ENCODE measurements at places on chromosomes 3 and 15.

DNA sequence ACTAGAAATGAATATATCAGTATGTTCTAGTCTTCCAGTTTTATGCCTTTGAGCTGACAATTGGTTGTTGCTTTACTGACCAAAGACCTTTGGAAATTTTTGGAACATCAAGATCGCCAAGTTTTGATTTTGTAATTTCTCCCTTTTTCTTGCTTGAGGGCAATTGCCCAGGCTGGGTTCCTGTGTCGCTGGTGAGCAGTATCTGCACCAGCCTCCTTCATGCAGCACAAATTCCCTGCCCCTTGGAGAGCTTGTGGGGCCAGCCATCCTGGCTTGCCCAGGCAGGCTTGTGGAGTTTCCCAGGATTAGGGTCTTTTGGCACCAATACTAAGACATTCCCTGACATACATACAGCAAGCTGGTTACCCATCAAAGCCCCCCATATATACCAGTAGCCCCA, 37.9 kb upstream of the HACD2 start:
- no peak for DNase-seq

DNA sequence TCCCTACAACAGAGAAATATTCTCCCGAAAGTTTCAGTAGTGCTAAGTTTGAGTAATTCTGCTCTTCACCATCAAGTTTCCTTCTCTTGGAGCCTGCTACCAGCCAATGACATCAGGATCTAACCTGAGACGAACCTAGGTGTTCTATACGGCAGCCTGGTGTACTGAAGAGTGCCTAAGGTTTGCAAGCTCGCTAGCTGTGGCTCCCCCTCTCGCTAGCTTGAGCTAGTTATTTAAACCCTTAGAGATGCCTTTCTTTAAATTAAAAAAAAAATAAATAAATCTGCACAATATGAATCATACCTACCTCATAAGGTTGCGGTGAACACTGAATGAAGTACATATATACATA, 1.4 kb upstream of the COL8A1 start:
- DNase-seq, result no peak

- DNase-seq, result no peak
Measured at GRCh38 chr15:35436422-35436821, 109.5 kb downstream of the DPH6 start.

GRCh38 chr3:130892759-130893375, 1.0 kb upstream of the ATP2C1 start:
- DNase-seq, result no peak

DNA sequence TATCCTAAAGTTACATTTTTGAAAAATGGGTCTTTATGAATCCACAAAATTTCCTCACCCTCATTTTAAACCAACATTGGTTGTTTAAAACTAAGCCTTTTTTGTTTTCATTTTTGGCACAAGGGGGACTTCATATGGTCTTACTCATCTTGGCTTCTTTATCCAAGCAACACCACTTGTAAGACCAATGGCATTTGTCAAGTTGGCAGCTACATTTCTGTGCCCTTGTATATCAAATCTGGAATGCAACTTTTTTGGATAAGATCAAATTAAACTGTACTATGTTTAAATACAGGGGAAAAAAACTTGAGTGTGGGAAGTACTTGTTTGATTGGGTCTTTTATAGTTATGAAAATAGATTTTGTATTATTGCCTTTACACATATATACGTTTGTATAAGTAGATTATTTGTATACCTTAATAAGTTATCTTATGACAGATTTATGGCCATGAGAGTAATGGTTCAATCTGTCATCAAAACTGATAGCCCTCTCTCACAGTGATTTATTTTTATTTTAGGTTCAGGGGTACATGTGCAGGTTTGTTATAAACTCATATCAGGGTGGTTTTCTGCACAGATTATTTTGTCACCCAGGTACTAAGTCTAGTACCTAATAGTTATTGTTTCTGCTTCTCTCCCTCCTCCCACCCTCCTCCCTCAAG, 43.4 kb downstream of the GPR160 start:
- no peak for DNase-seq

DNA sequence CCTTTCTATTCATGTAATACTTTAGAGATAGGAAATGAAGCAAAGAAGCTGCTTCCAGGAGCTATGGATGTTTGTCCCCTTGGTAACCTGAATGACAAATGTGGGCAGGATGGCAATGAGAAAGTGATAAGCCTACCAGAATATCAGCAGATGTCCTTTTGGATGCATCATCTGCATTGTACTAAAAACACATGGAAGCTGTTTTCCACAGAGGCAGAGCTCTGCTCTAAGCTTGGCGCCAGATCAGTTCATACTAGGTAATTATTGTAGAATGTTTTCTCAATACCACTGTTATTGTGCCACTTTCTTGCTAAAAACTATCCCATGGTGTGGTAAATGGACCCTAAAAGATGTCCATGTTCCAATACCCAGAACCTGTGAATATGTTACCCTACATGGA, 100.2 kb downstream of the DTWD1 start:
- DNase-seq, result no peak

GRCh38 chr3:31377045-31377642, 155.6 kb upstream of the STT3B start:
- peak; percentile 48 for DNase-seq

GRCh38 chr3:62493109-62493801, 119.9 kb upstream of the FEZF2 start:
- DNase-seq, result no peak

DNA sequence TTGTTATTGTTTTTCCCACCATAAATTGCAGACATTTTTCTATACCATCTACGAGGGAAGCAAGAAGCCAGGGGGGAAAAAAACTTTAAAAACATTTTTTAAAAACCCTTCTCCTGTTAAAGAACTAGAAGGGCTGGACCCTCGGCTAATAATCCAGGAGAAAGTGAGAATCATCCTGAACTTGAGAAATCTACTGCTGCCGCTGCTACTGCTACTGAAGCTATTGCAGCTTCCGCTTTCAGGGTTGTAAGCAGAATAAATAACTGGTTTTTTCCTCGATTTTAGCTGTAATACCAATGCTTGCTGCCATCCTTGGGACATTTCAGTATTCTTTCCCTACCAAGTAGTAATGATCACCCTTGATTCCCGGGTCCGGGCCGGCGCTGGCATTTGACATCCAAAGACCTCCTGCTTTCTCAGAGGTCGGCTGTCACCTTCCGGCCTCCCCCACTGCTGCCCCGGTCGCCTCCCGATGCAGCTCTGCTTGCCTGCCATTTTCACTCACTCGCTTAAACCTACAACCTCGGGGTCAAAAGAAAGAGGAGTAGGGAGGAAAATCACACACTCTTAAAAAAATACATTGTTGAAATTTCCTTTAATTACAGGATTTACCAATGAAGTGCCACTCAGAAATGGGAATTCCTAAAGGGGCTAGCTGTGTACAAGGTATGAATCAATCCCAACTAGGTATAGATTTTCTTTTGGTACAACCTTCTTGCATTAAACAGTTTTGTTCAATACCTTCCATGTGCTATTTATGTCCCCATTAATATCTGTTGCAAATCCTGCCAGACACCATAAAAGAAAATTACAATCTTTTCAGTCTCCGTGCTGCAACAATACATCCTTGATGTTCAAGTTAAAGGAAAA, 674 bp upstream of the MECOM start:
- DNase-seq, result no peak

DNA sequence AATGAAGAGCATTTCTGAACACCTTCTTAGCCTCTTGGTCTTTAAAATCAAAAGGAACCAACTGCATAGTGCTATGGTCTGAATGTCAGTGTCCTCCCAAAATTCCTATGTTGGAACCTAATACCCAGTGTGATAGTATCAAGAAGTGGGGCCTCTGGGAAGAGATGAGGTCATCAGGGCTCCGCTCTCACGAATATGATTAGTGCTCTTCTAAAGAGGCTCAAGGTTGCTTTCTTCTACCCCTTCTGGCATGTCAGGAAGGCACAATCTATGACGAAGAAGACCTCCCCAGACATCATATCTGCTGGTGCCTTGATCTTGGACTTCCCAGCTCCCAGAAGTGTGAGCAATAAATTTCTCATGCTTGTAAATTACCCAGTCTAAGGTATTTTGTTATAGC, 209.5 kb downstream of the MAGI1 start:
- DNase-seq, result no peak

DNA sequence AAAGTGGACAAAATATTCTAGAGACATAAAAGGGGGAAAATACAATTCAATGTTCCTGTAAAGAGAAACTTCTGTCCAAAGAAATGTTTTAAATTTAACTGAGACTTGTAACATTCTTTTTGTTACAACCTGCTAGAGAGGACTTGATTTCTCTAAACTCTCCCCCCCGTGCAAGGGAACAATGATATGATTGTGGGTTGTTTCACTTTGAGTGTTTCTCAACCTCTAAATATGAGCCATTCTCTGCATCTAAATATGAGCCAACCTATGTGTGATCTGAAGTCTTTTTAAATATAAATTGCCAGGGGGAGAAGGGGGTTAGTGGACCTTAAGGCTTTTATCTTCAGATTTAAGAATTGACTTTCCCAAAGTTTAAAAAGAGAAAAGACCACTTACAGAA, 14.6 kb downstream of the ZNF860 start:
- DNase-seq, result no peak

- no peak for DNase-seq
Measured at GRCh38 chr3:170835336-170835735, 34.7 kb downstream of the RPL22L1 start.

- DNase-seq, result no peak
Measured at GRCh38 chr3:173897631-173898030, 500.1 kb downstream of the NLGN1 start.

DNA sequence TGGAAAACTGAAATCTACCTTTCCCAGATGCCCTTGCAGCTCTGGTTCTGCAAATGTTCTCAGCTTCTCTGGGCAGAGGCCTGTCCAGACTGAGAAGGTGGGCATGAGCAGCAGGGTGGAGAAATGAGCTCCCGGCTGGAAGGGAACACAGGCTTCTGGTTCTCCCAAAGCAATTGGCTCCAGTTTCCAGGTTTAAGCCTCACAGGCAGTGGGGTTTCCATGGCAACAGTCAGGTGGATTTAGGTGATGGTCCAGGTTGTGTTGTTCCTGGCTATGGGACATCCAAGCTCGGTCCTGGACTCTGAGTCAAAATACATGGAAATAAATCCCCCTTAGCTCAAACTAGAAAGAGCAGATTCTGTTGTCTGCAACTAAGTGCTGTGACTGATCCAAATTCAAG, 94.6 kb upstream of the IQSEC1 start:
- no peak for DNase-seq

DNA sequence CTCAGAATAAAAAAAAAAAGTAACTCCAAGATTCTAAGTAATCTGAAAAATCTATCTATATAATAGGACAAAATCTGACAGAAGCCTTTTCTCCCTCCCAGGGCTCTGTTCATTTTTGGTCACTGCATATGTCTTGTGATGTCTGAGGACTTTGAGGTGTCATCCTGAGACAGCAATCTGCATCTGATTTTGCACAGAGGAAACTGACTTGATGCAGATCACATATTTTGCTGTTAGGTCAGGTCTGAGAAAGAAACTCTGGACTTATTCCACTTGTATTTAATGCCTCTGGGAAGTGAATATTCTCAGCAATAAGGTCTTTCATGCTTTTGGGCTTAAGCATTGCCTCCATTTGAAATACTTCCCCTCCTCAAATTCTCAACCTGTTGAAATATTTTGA, 295.2 kb upstream of the THBS1 start:
- no peak for DNase-seq

- no peak for DNase-seq
Measured at GRCh38 chr3:106447723-106448301, 579.0 kb upstream of the CBLB start.

GRCh38 chr3:80060664-80061063, 292.9 kb upstream of the ROBO1 start:
- no peak for DNase-seq

- DNase-seq, result no peak
Measured at GRCh38 chr3:27840807-27841594, 118.9 kb upstream of the EOMES start.

GRCh38 chr15:99123713-99124451, 19.0 kb downstream of the SYNM start:
- no peak for DNase-seq

DNA sequence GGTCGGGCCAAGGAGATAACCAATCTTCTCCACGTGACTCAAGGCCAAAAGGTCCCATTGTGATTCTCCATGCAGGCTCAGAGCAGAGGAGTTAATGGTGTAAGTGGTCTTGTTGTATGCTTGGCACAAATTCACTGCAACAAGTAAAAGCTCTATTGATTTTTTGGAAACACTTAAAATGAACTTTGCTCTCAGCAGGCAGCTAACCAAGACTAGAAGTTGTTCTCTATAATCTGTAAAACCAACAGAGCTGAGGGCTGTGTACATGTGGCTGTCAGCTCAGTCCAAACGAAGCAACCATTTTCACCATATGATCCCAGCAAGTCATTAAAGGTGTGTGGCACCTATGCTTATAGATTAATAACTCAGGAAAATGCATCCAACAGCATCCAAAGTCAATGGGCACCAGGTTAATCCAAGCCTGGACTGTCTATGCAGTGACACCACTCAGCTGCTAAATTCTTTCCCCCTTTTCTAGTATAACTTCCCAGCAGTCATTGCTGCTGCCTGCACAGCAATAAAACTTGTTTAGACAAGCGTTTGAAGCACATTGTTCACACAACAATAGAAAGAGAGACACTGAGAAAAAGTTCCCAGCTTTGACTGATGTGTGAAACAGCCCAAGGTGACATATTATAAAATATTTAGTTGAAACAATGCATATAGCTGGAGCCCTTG, 603.8 kb upstream of the ADAMTS9 start:
- no peak for DNase-seq

GRCh38 chr15:100713163-100713867, 110.9 kb downstream of the ASB7 start:
- DNase-seq, result no peak

DNA sequence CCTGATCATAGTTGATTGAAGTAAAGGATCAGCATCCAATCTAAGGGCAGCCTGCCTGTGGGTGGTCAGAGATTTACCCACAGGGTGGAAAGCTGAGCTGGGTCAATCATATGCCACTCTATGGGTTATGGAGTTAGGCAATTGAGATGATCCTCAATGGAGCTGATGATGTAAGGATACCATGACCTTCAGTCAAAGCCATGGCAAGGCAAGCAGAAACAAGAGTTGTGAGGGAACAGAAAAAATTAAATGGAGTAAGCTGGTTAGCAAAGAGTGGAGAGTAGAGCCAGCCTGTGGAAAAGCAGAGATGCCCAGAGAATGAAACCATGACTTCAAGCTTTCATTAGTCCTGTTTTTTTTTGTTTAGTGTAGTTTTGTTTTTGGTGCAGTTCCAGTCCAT, 5.7 kb upstream of the IQGAP1 start:
- DNase-seq, result no peak

DNA sequence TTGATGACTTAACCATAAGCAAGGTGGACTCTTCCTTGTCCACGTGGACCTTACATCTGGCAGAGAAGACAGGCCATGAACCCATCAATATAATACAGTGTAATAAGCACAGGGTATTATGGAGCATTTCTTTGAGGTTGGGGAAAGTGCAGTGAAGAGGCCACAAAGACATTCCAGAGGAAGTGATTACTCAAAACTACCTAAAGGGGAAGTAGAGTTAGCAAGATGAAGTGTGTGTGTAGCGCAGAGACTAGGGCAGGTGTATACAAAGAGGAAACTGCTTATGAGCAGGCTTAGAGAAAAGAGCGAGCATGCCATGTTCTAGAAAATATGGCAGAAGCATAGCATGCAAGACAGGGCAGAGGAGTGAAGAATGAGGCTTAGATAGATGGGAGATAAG, 17.9 kb downstream of the CP start:
- no peak for DNase-seq

- DNase-seq, result no peak
Measured at GRCh38 chr3:51879937-51880336, 4.5 kb upstream of the IQCF5 start.

- no peak for DNase-seq
Measured at GRCh38 chr3:122640437-122640999, 40.1 kb upstream of the PARP14 start.
